ENCODE measurements at places on chromosomes 6 and 20. TPM values are rescaled to one million over a fixed set of nuclear protein-coding genes. Genes with fewer than 3 reads are reported as not detected.

- DNase-seq = no peak
- H3K36me3 ChIP-seq = peaks cover 34% of the 10 kb centered on the region
- peaks cover 50% of the 10 kb centered on the region for H3K4me1 ChIP-seq
Observed at GRCh38 chr6:149319422-149319821, 1.9 kb downstream of the TAB2 start.

DNA sequence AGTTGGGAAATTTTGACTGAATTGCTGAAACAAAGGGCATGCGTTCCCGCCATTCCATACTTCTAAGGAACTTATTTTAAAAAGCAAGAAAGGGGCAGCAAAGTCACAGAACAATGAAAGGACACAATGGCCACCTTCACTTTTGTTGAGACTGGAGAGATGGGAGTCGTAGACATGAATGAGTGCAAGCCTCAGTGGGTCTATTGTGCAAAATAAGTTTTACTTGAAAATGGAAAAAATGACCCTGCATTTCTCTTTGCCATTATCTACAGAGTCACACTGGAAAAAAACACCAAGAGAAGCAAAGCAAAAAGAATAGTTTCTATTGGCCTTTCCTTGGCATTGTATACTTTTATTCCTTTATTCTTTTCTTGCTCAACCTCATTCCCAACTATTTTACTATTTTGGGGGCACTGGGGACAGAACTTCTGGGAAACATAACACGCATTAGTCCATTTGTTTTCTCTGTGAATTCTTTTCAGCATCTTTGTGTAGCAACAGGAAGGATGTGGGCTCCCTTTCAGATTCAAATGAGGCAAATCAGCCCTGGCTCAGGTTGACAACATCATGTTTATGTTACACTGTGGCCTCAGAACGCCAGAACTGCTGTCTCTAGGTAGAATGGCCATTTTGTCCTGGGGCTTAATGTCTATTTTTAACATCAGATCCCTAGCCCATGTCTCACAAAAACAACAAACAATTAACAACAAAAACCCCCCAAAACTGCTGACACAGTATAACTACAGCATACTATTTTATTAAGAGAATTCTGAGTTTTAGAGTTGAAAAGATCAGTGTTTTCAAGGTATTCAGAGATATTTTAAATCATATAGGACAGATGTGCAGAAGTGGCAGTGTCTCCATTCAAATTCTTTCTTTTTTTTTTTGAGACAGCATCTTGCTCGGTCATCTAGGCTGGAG lies 122.2 kb downstream of the FYN start:
- peaks cover 95% of the 10 kb centered on the region for H3K4me1 ChIP-seq
- peak overlapping the region; percentile 70 for H3K4me3 ChIP-seq
- H3K36me3 ChIP-seq = peaks cover 70% of the 10 kb centered on the region
- DNase-seq = peak; percentile 66

GRCh38 chr6:20840675-20841074 lies 306.4 kb downstream of the CDKAL1 start:
- H3K4me3 ChIP-seq = no peak overlapping the region
- H3K27me3 ChIP-seq = no peaks in the 10 kb centered on the region
- no peak for DNase-seq
- H3K27ac ChIP-seq = peak overlapping the region; percentile 48
- peaks cover 38% of the 10 kb centered on the region for H3K4me1 ChIP-seq

- no peak overlapping the region for H3K27ac ChIP-seq
- H3K36me3 ChIP-seq = no peaks in the 10 kb centered on the region
- H3K4me3 ChIP-seq = no peak overlapping the region
- no peaks in the 10 kb centered on the region for H3K27me3 ChIP-seq
Observed at GRCh38 chr20:48187851-48188250, 402.6 kb upstream of the SULF2 start.

GRCh38 chr6:39765508-39766065 lies 26.6 kb upstream of the DAAM2 start:
- DNase-seq = no peak
- H3K4me1 ChIP-seq = no peaks in the 10 kb centered on the region
- H3K36me3 ChIP-seq = no peaks in the 10 kb centered on the region
- H3K4me3 ChIP-seq = no peak overlapping the region

GRCh38 chr6:105917038-105917695 lies 169.0 kb upstream of the PRDM1 start:
- DNase-seq = no peak
- H3K27me3 ChIP-seq = peaks cover 3% of the 10 kb centered on the region
- no peak overlapping the region for H3K27ac ChIP-seq
- H3K4me1 ChIP-seq = peaks cover 19% of the 10 kb centered on the region
- H3K36me3 ChIP-seq = peaks cover 4% of the 10 kb centered on the region

DNA sequence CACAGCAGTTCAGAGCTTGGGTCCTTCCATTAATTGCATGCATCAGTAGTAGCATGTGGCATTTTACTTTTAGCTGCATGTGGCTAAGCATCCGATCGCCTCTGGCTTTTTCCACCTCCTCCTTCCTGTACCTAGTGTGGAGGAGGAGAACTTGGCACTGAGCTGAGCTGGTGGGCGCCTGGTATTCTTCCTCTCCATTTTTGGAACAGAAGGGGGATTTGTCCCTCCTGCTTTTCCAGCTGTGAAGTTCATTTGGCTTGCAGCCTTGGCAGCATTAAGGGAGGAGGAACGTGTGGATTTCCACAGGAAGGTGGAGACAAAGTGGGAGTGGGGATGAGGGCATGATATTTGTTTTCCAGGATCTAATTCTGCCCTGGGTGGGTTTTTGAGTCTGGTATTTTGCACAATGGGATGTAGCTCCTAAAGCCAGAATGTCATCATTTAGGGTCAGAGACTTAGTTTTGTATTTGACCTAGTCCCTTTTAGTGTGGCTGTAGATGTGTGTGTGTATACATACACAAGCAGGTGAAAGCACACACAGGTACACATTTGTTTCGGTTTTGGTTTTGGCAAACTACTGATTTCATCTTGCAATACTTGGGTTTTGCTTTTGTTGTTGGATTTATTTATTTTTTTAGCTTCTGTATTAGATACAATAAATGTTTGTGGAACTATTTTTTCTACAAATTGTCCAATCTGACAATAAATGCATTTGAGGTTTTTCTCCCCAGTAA lies 90.0 kb downstream of the SASH1 start:
- DNase-seq = no peak
- no peaks in the 10 kb centered on the region for H3K4me1 ChIP-seq
- no peak overlapping the region for H3K27ac ChIP-seq
- H3K4me3 ChIP-seq = no peak overlapping the region
- H3K27me3 ChIP-seq = peaks cover 3% of the 10 kb centered on the region

GRCh38 chr6:16335176-16335575 lies 96.8 kb downstream of the GMPR start:
- H3K4me1 ChIP-seq = peaks cover 12% of the 10 kb centered on the region
- H3K36me3 ChIP-seq = peaks cover 10% of the 10 kb centered on the region
- H3K4me3 ChIP-seq = no peak overlapping the region
- H3K27me3 ChIP-seq = no peaks in the 10 kb centered on the region
- DNase-seq = no peak
- H3K27ac ChIP-seq = no peak overlapping the region

DNA sequence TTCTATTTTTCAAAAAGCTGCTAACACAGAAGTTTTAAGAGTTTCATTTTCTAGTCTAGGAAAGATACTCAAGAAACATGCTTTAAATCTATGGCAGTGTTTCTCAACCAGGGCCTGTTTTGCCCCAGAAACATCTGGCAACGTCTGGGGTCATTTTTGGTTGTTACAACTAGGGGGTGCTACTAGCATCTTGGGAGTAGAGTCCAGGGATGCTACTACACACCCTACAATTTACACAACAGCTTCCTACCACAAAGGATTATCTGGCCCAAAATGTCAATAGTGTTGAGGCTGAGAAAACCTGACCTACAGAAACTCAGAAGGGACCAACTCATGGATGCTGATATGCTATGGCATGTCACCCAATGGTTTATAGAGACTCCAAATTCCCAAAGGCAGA lies 24.4 kb downstream of the SERAC1 start:
- no peak overlapping the region for H3K4me3 ChIP-seq
- H3K27ac ChIP-seq = no peak overlapping the region
- H3K4me1 ChIP-seq = peaks cover 4% of the 10 kb centered on the region
- DNase-seq = no peak
- H3K27me3 ChIP-seq = no peaks in the 10 kb centered on the region
- H3K36me3 ChIP-seq = peaks cover 24% of the 10 kb centered on the region

GRCh38 chr6:165090242-165090641 lies 219.2 kb downstream of the C6orf118 start:
- DNase-seq = no peak
- H3K4me1 ChIP-seq = no peaks in the 10 kb centered on the region
- H3K36me3 ChIP-seq = no peaks in the 10 kb centered on the region
- no peak overlapping the region for H3K27ac ChIP-seq

DNA sequence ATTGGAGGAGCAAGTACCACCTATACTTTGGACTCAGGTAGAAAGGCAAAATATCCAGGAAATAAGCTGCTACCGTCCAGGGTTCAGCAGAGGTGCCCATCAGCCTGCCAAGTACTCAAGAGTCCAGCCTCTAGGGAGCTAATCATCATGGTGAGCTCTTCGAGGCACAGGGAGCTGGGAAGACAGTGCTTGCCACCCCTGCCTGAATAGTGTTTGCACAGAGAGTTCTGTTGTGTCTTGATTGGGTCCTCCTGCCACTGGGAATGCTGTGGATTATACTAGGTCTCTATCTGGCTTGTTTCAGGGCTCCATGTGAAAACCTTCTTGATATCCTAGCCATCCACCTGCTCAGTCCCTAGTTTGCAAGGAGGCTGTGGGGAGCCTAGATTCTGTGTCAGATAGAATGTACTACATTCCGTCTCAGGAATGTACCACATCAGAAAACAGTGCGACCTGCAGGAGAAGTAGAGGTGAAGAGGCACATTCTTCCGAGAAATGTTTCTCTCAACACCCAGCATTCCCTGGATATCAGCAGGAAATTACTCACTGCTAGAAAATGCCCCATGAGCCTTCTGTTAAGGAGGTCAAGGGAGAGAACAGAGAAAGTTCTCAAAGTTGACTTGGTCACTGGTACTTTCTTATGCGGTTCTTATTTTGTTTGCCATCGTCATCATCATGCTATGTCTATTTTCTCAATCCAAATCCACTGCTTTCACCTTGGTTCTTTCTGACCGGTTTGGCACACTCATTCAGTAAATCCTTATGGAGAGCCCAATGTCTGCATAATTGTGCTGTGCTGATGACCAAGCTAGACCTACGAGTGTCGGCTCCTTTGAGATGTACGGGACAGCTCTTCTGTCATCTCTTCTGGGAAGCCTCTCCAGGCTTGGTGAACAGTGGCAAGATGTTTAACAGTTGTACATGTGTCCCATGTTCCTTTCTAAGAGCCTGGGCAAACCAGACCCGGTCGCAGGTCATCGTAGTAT lies 30.7 kb downstream of the PTPN1 start:
- H3K27ac ChIP-seq = peak overlapping the region; percentile 42
- peaks cover 31% of the 10 kb centered on the region for H3K36me3 ChIP-seq
- H3K4me1 ChIP-seq = peaks cover 71% of the 10 kb centered on the region
- no peak for DNase-seq

- H3K4me1 ChIP-seq = no peaks in the 10 kb centered on the region
- no peak overlapping the region for H3K4me3 ChIP-seq
- no peak overlapping the region for H3K27ac ChIP-seq
- H3K36me3 ChIP-seq = no peaks in the 10 kb centered on the region
- H3K27me3 ChIP-seq = peaks cover 7% of the 10 kb centered on the region
Observed at GRCh38 chr6:97361286-97361685, 78.3 kb upstream of the MMS22L start.

DNA sequence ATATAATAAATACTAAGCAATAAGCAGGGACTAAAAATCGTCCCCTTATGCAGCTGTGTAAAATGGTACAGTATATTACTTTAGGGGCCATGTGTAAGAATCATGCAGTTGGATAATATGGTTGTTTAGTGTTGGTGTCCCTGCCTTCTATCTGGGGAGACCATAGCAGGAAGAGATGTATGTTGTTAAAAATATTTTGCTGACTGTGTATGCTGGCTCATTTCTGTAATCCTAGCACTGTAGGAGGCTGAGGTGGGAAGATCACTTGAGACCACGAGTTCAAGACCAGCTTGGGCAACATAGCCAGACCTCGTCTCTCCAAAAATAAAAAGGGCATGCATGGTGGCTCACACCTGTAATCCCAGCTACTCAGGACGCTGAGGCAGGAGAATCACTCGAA lies 5.6 kb downstream of the PANK2 start:
- peak overlapping the region; percentile 53 for H3K4me3 ChIP-seq
- H3K36me3 ChIP-seq = peaks cover 41% of the 10 kb centered on the region
- H3K27me3 ChIP-seq = no peaks in the 10 kb centered on the region
- H3K27ac ChIP-seq = peak overlapping the region; percentile 67
- no peak for DNase-seq
- H3K4me1 ChIP-seq = peaks cover 62% of the 10 kb centered on the region

GRCh38 chr6:111715321-111715720 lies 109.6 kb upstream of the TRAF3IP2 start:
- H3K4me1 ChIP-seq = peaks cover 85% of the 10 kb centered on the region
- H3K27ac ChIP-seq = peak overlapping the region; percentile 96
- no peaks in the 10 kb centered on the region for H3K27me3 ChIP-seq
- H3K4me3 ChIP-seq = peak overlapping the region; percentile 55

DNA sequence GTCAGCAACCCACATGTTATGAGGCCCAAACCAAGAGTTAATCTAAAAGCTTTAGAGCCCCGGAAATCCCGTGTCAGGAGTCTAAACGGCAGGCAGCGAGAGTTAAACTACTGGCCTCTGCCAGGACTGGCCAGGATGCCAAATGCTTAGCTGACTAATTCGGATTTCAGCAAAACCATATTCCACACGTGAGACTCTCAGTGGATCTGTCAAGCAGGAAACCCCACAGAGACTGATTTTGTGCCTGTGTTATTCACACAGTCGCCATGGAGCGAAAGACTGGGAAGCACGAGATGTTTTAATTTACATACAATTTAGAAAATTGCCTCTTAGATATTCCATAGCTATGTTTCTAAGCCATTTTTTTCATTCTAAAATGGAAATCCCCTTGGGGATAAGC lies 152.9 kb downstream of the RNASET2 start:
- H3K27me3 ChIP-seq = peaks cover 7% of the 10 kb centered on the region
- peaks cover 4% of the 10 kb centered on the region for H3K36me3 ChIP-seq
- DNase-seq = no peak

- peaks cover 31% of the 10 kb centered on the region for H3K36me3 ChIP-seq
- peaks cover 25% of the 10 kb centered on the region for H3K4me1 ChIP-seq
- H3K4me3 ChIP-seq = no peak overlapping the region
- DNase-seq = no peak
- H3K27me3 ChIP-seq = no peaks in the 10 kb centered on the region
Observed at GRCh38 chr6:157187182-157188083, 135.9 kb downstream of the TMEM242 start.

Gene PGC
- 0.60 TPM for total RNA-seq

Gene THBD
- total RNA-seq = not detected

Gene THBS2
- total RNA-seq = not detected

Gene EDN1
- total RNA-seq = 0.36 TPM

Gene COL19A1
- not detected for total RNA-seq

Measured in activated T-helper 1 cell treated with anti-CD3 and anti-CD28 coated beads, Interleukin-12 subunit alpha, Interleukin-12 subunit beta, Interleukin-2, Interleukin-4 antibody, amounts not matched to agents 30 ng/mL and 10 ng/mL and 1 ng/mL, durations not matched to agents 14 hours and 24 hours and 36 hours (primary cell).